ENCODE measurements at places on chromosomes 2 and 18.

DNA sequence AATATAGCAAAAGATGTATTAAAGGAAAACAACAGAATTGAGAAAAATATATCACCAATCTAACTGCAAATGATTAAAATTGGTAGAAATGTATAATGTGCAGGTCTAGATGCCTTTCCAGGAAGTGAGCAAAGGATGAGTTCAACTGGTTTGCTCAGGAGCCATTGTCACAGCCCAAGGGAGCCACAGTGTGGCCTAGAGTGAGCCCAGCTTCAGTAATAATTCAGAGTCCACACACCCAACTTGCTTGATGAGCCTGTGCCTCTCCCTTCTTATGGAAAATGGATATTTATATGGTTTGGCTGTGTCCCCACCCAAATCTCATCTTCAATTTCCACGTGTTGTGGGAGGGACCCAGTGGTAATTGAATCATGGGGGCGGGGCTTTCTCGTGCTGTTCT lies 92.2 kb upstream of the ASAP2 start:
- no peak for DNase-seq

- no peak for DNase-seq
Observed at GRCh38 chr2:141380008-141380979, 750.5 kb downstream of the LRP1B start.

DNA sequence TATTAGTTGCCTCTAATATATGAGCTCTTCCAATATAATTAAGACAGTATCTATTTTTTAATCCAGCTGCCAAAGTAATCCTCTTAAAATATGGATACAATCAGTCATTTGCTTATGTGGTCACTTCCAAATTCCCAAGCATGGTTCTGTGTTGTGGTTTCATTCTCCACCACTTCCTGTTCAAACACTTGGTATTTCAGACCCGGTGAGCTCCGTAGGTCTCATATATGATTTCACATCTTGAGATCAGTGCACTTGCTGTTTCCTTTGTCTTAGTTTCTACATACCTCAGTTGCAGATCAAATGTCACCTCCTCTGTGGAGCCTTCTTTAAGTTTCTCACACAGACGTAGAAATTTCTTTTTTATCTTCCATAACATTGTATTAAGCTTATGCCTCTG lies 254.2 kb downstream of the KCNS3 start:
- peak; percentile 60 for DNase-seq

GRCh38 chr2:146847846-146848245 lies 997.0 kb upstream of the ACVR2A start:
- DNase-seq = no peak

DNA sequence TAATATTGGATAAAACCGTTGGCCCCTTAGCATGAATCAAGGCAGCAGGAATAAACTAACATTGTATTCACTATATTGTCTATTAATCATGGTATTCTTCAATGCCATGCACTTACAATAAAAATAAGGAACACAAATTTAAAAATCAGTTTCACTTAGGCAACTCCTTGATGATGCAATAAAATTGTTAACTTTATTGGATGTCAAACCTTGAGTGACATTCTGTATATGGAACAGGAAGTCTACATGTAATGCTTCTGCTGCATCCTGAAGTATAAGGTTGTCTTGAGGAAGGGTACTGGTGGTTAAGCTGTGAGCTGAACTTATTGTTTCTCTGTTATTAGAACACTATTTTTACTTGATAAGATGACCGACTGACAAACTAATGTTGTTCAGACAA lies 605.5 kb downstream of the SATB2 start:
- no peak for DNase-seq

- no peak for DNase-seq
Observed at GRCh38 chr2:21253311-21254027, 129.7 kb downstream of the TDRD15 start.

DNA sequence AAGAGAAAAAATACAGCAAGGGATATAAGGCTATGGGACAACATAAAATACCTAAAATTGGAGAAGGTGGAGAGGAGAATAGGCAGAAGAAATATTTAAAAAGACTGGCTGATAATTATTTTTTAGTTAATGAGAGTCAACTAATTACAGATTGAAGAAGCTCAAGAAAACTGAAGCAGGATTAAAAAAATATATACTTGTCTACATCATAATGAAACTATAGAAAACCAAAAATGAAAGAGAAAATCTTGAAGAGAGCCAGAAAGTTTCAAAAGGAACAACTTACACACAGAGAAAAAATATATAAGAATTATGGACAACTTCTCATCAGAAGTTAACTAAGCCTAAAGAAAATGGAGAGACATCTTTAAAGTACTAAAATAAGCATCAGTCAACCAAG lies 62.9 kb upstream of the APCDD1 start:
- DNase-seq = no peak

DNA sequence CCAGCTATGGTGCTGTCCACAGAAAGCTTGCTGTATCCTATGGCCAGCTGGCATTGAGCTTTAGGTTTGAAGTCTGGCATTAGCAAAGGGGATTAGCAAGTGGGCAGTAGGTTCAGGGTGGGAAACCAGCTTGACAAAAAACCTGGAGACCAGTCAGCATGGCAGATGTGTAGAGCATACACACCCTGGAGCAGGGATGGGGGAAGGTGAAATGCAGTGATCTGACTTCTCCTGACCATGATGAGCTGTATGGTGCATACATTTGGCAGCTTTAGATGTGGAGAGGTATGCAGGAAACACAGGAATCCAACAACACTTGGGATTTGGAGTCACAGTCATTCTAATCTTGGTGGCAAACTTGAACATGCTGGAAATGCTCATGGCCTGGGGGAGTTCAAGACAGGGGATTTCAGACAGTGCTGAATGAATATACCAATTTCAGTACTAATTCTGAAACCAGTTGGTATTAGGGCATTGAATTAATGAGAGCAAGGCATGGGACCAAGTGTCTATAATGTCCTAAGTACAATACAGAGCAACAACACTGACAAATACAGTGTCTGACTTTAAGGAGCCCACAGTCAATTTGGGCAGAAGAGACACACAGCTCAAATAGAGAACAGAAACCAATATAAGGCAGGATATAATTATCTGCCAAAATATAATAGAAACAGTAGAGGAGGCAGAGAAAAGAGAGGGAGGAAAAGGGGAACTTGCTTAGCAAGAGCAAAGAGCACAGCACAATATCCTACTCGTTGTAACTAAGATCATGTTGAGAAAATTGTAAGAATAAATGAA lies 11.8 kb downstream of the ARHGAP15 start:
- no peak for DNase-seq

- no peak for DNase-seq
Observed at GRCh38 chr2:228913176-228913575, 357.9 kb downstream of the PID1 start.

DNA sequence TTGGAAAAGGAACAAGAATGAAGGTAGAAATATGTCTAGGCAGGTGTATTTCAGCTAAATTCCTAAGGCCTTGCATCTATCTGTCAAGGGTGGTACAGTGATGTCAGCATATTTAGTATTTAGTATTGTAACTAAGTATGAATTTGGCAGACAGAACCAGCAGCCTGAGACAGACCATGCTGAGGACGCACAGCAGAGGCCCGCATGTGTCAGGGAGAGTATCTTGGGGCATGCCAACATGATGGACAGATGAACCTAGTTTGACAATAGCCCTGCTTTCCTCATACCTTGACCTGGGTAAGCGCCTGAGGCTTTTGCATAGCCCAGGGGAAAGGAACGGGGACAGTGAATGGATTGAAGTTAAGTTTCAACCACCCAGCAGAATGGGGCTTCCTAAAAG lies 33.8 kb upstream of the OSR1 start:
- no peak for DNase-seq

- DNase-seq = no peak
Observed at GRCh38 chr2:50556502-50556901, 475.4 kb downstream of the NRXN1 start.

DNA sequence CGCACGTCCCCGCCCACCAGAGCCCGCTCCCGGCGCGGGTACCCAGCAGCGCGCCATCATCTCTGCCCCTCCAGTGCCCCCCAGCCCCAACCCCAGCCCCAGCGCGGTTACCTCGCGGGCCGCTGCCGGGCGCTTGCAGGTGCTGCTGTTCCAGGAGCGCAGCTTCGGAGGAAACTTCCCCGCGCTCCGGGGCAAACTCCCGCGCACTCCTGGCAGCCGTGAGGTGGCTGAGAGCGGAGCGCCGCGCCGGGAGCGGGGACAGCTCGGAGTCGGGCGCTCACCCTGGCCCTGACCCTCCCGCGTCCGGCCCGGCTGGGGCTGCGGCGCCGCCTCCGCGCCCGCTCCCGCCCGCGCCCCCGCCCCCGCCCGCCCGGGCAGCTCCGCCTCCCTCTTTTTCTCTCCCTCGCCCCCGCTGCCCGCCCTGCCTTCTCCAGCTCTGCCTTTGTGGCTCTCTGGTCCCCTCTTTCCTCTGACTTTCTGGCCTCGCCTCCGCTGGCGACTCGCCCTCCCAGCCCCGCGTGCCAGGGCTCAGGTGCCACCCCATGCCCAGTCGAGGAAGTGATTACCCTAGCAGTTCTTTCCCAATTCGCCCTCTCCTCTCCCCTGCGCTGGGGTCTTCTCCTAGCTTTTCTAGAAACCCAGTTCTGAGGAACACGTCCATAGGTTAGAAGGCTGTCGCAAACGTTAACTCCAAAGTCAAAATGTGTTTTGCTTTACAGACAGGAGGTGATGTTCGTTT lies at the start of gene CHST9:
Gene CHST9, minus strand, starts transcription at position 284 of the 739 bp plus-strand sequence. CDS start 42,499 bp downstream, outside the sequence.
- no peak for DNase-seq

DNA sequence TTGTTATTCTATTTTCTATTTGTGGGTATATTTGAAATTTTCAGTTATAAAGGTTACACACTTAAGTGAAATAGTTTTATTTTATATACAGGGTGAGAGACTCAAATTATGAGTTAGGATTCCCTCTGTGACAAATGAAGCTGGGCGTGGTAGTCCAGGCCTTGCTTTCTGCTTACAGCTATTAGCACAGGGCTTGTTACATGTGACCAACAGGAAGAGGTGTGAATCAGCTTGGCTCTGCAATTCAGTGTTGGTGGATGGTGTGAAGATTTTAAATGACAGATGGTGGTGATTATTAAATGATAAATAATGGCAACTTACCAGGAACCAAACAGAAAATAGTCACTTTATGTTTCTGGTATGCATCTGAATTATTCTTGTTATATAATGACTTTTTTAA lies 64.4 kb upstream of the NOSTRIN start:
- DNase-seq = no peak

DNA sequence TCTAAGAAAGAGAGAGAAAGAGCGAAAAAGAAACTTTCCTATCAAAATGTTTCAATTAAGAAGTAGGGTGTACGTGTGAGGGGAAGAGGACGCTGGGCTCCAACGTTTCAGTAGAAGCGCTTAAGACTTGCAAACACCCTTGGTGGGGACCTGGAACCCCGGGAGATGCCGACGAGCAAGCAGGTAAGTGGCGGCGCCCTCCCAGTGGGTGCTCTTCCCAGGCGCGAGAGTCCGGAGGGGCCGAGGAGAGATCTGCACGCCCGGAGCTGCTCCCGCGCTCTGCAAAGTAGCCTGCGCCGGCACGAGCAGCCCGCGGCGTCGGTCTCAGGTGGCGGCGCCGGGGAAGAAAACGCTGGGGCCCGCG lies 678 bp upstream of the OTX1 start:
- peak; percentile 29 for DNase-seq

- no peak for DNase-seq
Observed at GRCh38 chr18:76619261-76619620, 124.2 kb upstream of the ZNF516 start.

DNA sequence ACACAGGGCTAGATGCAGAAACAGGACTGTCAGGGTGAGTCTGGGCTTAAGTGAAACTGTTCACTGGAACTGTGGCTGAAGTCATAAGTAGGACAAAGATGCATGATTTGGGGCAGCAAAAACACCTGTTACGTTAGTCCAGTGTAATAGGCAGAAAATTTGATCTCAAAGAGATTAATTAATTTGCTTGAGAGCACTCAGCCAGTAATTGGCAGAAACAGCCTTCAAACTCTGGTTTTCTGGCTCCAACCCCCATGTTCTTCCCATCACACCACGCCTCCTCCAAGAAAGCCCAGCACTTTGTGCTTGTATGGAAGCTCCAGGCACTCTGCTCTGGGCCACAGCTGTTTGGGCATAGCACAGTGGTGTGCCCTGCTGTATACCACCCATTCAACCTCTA lies 54.0 kb downstream of the CNTNAP5 start:
- no peak for DNase-seq

GRCh38 chr2:72114693-72115051 lies 33.0 kb downstream of the CYP26B1 start:
- DNase-seq = no peak

DNA sequence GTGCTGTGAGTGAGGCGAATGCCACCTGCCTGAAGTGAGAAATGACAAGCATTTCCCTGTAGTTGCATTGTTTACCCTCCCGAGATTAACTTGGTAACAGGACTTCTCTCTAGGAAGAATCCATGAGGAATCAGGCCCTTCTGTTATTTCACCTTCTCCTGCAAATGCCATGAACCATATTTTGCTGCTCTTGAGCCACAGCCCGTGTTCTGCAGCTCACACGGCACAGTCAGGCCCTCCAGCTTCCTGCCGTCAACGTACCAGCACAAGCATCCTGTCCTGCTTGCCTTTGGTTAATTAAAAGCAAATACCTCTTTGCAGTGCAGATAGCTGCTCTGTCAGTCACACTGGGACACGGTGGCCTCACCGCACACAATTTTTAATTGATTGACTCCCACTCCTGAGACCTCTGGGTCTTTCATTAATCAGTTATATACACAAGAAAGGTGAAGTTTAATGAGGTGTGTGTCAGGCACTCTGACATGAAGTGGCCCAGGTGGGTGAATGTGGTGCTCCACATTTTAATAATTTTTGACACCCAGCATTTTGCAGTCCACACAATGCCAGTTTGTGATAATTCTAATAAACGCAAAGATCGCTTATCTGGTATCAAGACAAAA lies 95.3 kb upstream of the ASB18 start:
- DNase-seq = no peak

DNA sequence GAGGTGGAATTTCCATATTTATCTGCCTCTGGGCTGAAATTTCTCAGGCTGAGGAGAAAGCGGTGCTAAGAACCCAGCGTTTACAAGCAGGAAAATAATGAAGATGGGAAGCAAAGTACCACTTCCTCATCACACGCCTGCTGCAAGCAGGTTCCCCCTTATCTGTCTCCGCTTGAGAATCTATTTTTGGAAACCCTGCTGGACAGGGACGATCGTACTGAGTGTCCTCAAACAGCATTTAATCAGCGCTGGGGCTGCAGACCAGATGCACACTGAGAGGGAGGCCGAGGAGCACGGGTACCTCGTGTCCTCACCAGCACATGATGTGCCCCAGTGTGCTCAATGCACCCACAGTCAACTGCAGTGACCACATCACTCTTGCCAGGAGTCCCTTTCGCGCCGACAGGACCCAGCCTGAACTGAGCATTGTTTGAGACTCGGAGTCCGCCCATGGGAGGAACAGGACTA lies 160.4 kb downstream of the HDAC4 start:
- DNase-seq = no peak

DNA sequence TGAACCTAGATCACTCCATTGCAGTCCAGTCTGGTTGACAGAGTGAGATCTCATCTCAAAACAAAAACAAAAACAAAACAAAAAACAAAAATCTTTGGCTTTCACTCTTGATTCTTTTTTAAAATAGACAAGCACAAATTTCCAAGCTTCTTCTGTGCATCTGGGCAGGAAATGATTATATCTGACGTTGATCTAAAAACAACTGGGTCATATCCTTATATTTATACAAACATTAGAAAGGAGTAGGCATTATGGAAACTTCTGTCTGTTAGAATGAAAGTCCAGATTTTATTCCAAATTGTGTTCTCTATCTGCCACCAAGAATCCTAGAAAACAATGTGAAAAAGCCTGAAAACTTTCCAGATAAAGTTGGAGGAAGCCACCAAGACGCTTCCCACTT lies 26.2 kb upstream of the PMAIP1 start:
- DNase-seq = no peak
